ENCODE measurements at places on chromosomes 6 and 20.

- DNase-seq: no peak
Observed at GRCh38 chr20:55977690-55978459, 27.4 kb downstream of the CBLN4 start.

DNA sequence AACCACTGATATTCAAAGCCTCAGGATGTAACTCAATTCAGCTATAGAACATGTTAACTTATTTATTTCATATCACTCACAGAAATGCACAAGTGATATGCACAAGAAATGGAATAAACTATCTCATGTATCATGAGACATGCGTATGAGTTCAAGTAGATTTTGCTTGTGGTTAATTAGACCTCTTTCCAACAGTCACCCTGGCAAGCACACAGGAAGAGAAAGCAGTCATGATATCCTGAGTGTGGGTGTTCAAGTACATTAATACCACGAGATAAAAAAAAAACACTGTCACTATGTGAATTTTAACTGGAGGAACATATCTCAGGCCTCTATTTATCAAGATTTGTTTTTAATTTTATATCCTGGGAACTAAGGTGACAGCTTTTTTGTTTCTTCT, 64.2 kb downstream of the LAMP5 start:
- no peak for DNase-seq

DNA sequence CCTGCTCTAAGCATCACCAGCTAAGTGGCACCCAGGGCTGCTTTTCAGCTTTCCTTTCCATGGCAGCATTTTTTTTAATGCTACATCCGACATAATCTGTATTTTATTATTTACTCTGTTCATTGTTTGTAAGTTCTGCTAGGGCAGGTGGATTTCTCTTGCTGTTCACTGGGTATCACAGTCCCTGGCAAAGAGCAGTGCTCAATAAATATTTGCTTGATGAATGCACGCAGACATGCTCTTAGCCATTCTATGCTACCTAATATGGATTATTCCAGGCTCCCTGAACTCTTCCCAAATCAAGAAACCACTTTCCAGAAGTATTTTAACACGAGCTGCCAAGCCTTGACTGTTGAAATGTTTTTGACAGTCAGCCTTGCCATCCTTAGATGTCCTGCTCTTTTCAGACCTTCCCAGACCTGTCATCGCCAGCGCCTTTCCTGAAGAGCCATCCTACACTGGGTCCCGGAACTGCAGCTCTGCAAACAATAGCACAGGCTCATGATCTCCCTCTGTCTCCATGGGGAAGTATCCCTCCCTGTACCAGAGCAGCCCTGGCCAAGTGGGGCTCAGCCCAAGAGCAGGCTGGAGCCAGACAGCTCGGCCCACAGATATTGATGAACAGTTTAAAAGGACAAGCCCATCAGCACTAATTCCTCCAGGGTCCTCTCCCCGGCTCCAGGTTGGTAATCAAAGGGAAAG, 136.5 kb upstream of the CDH4 start:
- DNase-seq: no peak

GRCh38 chr6:143596866-143597265, 80.9 kb upstream of the PHACTR2 start:
- no peak for DNase-seq

GRCh38 chr6:2697291-2697690, 53.4 kb downstream of the MYLK4 start:
- DNase-seq: no peak

GRCh38 chr6:135631821-135632220, 134.3 kb upstream of the AHI1 start:
- DNase-seq: no peak

- DNase-seq: no peak
Observed at GRCh38 chr6:75234126-75234865, 9.3 kb downstream of the COX7A2 start.

DNA sequence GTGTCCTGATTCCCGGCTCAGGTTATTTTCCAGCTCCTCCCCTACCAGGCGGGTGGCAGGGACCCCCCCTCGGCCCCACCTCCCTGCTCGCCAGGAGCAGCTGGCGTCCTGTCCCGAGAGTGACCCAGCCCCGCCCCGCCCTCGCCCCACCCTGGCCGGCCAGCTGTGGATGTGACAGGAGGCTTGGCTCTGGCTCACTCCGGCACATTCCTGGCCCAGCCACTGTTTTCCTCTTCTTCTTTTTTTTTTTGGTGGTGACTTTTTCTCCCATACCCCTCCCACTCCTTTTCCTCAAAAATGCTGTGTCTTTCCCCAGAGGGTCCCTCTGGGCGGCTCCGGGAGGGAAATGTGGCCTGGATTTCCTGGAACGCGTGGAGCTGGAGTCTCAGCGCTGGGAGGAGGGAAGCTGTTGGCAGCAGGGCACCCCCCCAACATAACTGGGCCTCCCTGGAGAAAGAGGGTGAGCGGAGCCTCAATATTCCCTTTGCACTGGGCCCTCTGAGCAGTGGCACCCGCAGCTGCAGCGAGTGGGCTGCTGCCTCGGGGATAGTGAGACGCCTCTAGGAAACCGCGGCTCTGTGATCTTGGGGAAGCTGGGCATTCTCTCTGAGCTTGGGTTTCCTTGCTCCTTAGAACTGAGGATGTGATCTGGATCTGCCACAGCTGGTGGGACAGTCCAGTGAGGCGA, 28.3 kb upstream of the CSNK2A1 start:
- DNase-seq: no peak

DNA sequence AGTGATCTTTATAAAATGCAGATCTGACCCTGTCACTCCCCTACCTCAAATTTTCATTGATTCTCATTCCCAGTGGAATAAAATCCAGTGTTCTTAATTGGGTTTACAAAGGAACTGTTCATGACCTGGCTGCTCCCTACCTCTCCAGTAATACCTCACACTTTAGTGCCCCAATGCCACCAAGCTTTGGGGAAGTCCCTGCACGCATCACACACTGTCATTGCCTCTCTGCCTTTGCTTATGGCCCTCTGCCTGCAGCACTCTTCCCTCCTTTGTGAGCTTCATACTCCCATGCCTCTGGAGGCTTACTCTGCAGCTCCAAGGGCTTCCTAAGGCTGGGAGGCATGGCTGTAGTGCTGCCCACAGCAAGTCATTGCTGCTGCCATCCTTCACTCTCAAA, 57.4 kb downstream of the TMC2 start:
- DNase-seq: no peak

DNA sequence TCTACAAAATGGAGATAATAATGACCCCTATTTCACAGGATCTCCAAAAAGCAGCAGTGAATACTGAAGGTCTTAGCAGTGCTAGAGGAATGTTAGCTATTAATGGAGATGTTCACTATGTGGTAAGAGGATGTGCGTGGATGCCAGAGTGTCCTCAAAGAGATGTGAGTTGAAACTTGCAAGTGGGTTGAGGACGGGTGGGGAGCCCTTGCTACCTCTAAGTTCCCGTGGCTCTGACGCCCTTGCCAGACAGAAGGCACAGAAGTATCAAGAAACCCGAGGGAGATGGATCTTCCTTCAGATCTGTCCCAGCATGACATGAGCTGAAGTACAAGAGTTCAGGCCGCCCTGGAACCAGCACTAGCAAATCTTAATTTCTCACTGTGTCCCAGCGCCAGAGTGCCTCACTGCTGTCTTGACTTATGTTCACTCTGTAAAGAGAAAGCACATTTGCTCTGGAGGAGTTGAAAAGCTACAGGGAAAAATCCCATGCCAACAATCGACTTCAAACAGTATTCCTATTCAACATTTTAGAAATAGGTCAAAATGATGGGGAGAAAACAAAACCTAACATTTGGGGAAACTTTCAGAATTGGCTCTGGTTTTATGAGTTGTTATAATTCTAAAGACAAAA, 59.5 kb downstream of the FYN start:
- DNase-seq: no peak

DNA sequence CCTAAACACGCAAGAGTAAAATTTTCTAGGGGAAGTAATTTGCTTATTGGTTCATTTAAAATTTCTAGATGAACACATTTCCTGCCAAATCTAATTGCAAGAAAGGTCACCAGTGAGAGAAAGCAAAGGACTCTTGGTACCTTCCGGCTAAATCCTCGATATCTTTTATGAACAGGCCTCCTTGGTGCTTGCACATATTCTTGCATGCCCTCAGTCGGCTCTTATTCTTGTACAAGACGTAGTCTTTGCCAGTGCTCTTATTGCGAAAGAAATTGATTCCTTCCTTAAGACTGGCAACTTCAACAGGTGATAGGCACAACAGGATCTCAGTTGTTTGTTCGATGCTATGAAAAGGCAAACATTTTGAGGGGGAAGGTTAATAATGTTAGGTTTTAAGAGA, 141.7 kb upstream of the CARMIL1 start:
- no peak for DNase-seq

DNA sequence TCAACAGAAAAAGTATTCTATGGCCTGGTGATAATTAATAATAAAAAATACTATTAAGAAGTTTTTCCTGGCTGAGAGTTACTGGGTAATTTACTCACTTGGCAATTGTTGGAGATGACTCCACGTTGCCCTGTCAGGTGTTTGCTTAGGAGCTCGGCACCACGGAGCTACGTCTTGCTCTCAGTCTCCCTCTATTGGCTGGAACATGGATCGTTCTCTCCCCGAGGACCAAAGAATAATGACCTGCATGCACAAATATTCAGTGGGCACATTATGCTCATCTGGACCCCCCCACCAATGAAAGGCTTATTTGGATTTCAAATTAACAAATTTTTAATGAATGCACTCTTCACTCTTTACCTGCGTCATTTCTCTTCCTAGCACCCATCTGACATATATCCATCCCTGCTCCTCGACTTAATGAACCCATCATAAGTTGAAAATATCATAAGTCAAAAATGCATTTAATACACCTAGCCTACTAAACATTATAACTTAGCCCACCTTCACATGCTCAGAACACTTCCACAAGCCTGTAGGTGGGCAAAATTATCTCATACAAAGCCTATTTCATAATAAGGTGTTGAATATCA, 71.0 kb upstream of the CD83 start:
- no peak for DNase-seq

- DNase-seq: no peak
Observed at GRCh38 chr6:102994866-102995265, 1601.4 kb downstream of the GRIK2 start.

- no peak for DNase-seq
Observed at GRCh38 chr6:74222768-74223333, 526.8 kb downstream of the CD109 start.

- DNase-seq: no peak
Observed at GRCh38 chr6:111984081-111984480, 69.8 kb upstream of the CCN6 start.

GRCh38 chr6:12012558-12013306, 620 bp downstream of the HIVEP1 start:
- DNase-seq: no peak

DNA sequence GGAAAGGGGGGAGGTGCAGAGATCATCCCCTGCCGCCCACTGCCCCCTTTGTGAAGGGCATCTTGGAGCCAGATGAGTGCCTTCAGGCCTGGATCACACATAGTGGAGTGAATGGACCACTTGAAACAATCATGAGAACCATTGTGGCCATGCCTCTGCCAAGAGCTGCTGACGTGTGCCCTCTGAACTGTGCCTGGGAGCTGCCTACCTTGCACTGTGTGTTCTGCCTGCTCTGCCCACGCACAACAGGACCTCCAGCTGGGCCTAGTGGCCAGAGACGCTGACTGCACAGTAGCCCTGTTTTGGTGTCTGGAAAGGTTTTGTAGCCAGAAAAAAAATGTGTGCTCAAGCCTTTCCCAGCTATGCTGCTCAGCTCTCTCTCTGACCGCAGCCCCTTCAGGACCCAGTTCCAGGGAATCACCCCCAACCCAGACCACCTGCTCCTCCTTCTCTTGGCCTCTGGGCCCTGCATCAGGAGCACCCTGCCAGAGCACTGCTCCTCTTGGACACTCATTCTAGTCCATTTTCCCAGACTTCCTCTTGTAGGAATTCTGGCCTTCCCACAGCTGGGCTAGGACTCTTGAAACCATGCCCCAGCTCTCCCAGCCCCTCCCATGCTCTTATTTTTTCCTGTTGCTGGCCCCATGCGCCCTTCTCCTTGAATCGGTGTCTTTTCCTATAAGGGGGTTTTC, 1.6 kb upstream of the ADIG start:
- no peak for DNase-seq

- no peak for DNase-seq
Observed at GRCh38 chr6:24019830-24020229, 106.2 kb upstream of the NRSN1 start.

DNA sequence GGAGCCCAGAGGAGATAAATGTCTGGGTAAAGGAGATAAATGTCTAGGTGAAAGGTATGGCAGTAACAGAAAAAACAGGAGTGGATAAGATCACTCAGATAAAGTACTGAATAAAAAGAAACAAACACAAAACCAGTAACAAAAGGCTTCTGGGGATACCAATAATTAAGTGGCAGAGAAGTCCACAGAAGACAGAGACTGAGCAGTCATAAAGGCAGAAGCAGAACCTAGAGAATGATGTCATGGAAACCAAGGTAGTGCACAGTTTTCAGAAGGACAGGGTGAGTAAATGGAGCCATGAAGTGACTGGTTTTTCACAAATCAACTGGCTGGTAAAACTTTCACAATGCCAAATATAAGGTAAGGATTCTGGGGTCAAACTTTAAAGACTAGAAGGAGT, 80.9 kb upstream of the PLN start:
- no peak for DNase-seq

GRCh38 chr6:166998256-166999144, 697 bp upstream of the CEP43 start:
- DNase-seq: no peak

- no peak for DNase-seq
Observed at GRCh38 chr6:71524201-71524600, 235.6 kb downstream of the OGFRL1 start.

DNA sequence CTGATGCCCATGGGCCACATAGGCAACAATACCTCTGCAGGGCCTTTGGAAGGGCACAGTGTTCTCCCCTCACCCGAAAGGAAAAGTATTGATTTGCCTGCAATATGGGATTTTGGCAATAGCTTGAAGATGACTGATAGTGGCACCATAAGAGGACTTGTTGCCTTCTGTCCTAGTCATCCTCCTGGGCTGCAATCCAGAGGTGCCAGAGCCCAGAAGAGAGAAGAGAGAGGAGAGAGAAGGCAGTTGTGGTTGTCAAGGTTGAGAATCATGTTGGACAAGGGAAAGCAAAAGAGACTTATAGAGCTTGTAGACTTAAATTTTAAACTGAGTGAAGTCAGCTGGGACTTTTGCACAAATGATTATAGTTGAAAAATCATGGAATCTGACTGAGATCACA, 14.6 kb downstream of the HDGFL1 start:
- no peak for DNase-seq

GRCh38 chr6:44311767-44312166, 1.4 kb downstream of the AARS2 start:
- DNase-seq: no peak

- DNase-seq: no peak
Observed at GRCh38 chr6:10458287-10458686, 43.4 kb upstream of the TFAP2A start.

DNA sequence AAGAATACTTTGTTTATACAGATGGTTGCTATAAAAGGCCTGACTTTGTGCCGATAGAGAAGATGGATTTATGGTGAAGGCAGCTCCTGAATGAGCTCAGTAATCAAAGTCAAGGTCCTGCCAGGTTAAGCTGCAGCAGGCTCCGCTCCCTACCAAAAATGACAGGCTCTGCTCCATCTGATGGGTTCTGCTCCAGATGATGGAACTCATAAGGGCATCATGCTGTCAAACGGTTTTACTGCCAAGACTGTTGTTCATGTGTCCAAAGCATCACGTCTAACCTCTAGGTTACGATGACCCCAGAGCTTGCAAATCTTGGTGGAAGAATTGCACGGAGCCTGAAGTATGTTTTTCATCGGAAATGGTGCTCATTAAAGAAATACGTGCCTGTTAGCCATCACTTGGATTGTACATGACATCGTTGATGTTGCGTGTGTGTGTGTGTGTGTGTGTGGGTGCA, 19.2 kb upstream of the PTGIS start:
- peak; percentile 75 for DNase-seq
